ENCODE measurements at places on chromosomes 5 and 9.

- DNase-seq: no peak
Measured at GRCh38 chr5:73967347-73967746, 341.4 kb downstream of the ARHGEF28 start.

DNA sequence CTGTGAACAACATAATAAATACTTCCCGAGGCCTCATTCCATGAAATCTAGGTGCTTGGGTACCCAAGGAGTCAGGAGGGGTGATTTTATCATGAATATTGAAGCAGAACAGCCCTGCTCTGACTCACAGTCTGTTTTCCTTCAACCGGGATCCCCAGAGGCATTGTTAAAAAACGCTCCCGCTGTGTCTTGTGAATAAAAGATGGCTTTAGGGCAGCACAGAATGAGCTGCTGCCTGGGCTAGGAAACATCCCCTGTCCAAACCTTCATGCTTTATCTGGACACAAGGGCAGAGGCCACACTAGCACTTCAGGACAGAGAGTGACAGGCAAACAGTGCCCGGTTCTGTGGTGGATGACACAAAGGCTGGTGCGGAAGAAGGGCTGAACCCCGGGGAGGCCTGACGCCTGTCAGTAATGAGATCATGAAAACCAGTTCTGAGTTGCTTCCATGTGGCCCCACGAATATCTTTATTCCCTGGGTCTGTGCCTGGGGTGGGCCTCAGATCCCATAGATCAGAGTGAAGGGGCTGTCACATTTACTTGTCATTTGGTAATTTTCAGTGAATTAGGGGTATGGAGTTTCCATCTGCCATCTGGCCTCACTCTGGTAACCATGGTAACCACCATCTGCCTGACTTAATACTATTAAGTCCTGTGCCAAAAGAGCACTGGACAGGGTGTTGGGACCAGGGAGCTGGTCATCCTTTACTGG, 2.6 kb downstream of the IGFBPL1 start:
- DNase-seq: no peak

DNA sequence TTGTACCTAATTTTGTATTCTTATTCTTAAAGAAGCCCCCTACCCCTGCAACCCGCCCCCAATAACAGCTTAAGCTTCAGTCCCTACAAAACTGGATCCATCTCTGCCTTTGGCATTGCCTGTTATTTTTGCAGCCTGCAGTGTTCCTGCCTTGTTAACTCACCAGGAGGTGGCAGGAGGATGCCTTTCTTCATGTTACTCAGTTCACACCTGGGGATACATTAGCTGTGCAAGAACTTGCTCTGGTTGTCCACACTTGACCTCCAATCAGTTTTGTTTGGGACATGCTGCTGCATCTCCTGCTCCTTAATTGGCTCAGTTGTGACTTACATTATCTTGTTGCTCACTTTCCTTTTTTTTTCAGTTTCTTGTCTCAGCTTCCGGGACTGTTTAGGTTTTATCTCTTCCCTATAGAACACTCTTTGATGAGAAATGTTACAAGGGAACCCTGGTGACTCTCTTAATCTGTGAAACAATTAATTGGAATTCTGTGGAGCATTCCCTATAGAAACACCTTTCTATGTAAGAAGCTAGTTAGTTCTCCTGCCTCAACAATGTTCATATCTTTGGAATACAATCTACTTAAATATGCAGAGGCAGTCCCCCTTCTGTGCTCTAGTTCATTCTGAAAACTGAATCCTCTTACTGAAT, 467.7 kb upstream of the ACO1 start:
- no peak for DNase-seq

- no peak for DNase-seq
Measured at GRCh38 chr5:50580506-50580905, 85.9 kb upstream of the PARP8 start.

DNA sequence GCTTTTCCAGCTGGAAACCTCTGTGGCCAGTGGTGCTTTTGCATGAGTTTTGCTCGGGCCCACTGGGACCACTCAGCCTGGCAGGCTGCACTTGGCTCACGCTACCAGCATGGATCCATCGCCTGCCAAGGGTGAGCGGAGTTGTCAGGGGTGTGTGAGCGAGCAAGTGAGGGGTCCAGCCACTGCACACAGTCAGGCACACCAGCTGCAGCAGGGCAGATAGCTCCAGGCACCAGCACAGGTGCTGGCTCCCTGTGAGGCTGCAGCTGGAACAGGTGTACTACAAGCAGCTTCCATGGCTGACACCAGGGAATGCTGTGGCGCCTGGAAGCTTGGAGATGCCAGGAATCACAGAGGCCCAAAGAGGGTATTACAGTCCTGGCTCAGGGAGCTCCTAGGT, 391.2 kb upstream of the SGCD start:
- DNase-seq: no peak

- DNase-seq: peak; percentile 88
Measured at GRCh38 chr9:131410044-131410491, 16.2 kb downstream of the PRRC2B start.

DNA sequence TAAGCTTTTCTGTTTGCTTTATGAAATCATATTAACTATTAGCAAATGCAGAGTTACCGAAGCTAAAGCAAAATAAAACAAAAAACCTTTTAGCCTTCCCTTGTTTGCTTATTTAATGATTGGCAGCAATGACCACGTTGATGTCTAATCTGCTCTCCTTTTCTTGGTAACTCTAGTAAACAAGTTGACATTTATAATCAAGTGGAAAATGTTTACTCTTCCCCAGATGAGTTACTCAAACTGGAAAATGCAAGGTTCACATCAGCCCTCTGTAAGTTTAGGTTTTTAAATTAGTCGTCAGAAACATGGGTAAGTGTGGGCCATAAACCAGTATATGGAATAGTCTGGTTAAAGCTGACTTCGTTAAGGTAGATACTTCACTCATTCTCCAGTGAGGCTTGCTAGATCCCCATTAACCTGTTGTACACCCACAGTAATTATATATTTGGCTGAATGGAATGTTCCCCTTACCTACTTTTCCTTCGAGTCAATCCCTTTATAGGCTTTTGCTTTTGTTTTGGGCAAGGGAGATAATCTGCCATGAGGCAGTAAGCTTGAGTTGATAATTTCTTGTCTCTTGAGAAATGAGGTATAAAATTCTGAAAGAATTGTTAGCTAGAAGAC, 100.9 kb downstream of the GDNF start:
- DNase-seq: no peak

- DNase-seq: peak; percentile 55
Measured at GRCh38 chr9:84368601-84369000, 28.0 kb upstream of the SLC28A3 start.

GRCh38 chr9:27377811-27378456, 81.0 kb upstream of the EQTN start:
- DNase-seq: no peak

DNA sequence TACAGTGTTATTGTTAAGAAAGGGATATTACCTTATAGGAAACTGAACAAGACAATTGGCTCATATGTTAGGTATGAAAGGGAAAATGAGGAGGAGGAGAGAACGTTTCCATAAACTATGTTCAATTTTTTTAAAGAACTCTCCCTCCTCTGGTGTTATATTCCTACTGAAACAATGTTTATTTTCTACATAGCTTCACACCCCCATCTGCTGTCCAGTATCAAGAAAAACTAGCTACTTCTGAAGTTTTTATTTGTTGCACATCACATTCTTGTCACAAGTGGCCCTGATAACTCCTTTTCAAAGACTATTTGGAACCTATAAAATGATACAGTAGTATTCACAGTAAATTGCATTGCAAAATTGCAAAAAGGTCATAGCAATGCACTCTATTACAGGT, 223.4 kb upstream of the FAM174A start:
- no peak for DNase-seq

GRCh38 chr9:128916745-128917144, 4.0 kb upstream of the PHYHD1 start:
- DNase-seq: no peak

DNA sequence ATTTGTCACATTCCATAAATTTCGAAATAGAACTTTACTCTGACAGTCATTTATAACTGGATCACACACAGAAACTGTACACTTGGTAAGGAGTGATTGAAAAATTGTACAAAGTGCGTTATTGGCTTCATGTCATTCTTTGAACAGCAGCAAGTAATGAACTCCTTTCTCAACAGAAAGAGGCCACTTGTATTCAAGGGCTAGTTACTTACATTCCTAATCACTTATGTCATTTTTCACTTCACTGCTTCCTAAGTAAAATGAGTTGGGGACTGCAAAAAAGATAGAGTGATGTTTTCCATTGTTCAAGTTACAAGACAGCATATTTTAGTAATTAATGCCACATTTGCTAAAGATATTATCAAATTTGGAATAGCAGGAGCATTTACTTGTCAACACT, 893.2 kb downstream of the DTWD2 start:
- no peak for DNase-seq
